ENCODE measurements at places on chromosomes 13 and 19. TPM values are rescaled to one million over a fixed set of nuclear protein-coding genes. Genes with fewer than 3 reads are reported as not detected.

Gene IPO5
- total RNA-seq = 92.0 TPM

Gene TPTE2
- total RNA-seq = 0.16 TPM

Gene PIAS4
- total RNA-seq = 25.0 TPM

Gene KLK11
- total RNA-seq = 0.47 TPM

Gene KLK10
- total RNA-seq = 0.63 TPM

Gene PHF11
- total RNA-seq = 57.0 TPM

Gene NLRP11
- 0.35 TPM for total RNA-seq

Gene TTC9B
- not detected for total RNA-seq

Gene ZNF534
- not detected for total RNA-seq

Gene NLRP9
- total RNA-seq = 0.09 TPM

Gene COX6B2
- total RNA-seq = 3.8 TPM

Gene IFI30
- 109 TPM for total RNA-seq

GRCh38 chr19:55216461-55217198 lies 7.3 kb upstream of the PTPRH start:
- no peak overlapping the region for H3K27ac ChIP-seq
- no peaks in the 10 kb centered on the region for H3K27me3 ChIP-seq
- peak overlapping the region; percentile 39 for H3K4me3 ChIP-seq

GRCh38 chr13:38814331-38814730 lies 127.5 kb downstream of the FREM2 start:
- H3K27ac ChIP-seq = no peak overlapping the region
- H3K27me3 ChIP-seq = no peaks in the 10 kb centered on the region
- H3K4me1 ChIP-seq = no peaks in the 10 kb centered on the region
- no peaks in the 10 kb centered on the region for H3K36me3 ChIP-seq

DNA sequence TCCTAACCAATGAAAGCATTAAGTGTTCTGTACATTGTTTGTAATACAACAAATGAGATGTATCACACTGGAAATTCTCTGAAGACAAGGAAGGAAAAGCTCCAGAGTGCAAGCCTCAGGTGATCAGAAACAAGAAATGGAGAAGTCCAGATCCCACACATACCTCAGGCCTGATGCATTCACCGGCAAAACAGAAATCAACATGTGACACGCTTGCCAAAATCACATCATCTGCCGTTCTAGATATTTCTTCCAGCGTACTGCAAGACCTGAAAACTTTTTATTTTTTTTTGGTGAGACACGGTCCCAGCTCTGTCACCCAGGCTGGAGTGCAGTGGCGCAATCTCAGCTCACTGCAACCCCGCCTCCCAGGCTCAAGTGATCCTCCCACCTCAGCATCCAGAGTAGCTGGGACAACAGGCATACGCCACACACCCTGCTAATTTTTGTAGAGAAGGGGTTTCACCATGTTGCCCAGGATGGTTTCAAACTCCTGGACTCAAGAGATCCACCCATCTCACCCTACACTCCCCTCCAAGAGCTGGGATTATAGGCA lies 48.6 kb downstream of the FOXO1 start:
- no peak overlapping the region for H3K4me3 ChIP-seq
- no peak for DNase-seq
- H3K36me3 ChIP-seq = no peaks in the 10 kb centered on the region
- H3K27me3 ChIP-seq = no peaks in the 10 kb centered on the region
- no peak overlapping the region for H3K27ac ChIP-seq

DNA sequence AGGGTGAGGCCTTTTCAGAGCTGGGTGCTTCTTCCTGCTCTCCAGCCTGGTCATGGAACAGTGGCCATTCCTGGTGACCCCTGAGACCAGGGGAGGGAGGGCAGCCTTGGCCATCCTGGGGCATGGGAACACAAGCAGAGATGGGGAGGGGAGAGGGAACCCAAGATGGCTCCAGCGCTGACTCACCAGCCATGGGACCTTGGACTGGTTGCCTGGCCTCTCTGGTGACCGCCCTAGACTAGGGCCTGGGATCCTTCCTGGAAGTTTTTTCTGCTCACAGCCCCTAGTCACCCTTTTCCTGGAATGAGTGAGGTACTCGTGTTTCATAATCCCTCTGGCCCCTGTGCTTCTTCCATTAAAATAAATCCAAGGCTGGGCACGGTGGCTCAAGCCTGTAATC lies 3.3 kb upstream of the OPA3 start:
- no peaks in the 10 kb centered on the region for H3K4me1 ChIP-seq
- no peaks in the 10 kb centered on the region for H3K36me3 ChIP-seq
- no peak overlapping the region for H3K27ac ChIP-seq
- no peak for DNase-seq

GRCh38 chr13:23684647-23685046 lies 114.4 kb downstream of the TNFRSF19 start:
- peaks cover 5% of the 10 kb centered on the region for H3K4me1 ChIP-seq
- H3K4me3 ChIP-seq = no peak overlapping the region
- no peaks in the 10 kb centered on the region for H3K27me3 ChIP-seq
- no peaks in the 10 kb centered on the region for H3K36me3 ChIP-seq
- no peak for DNase-seq
- no peak overlapping the region for H3K27ac ChIP-seq

DNA sequence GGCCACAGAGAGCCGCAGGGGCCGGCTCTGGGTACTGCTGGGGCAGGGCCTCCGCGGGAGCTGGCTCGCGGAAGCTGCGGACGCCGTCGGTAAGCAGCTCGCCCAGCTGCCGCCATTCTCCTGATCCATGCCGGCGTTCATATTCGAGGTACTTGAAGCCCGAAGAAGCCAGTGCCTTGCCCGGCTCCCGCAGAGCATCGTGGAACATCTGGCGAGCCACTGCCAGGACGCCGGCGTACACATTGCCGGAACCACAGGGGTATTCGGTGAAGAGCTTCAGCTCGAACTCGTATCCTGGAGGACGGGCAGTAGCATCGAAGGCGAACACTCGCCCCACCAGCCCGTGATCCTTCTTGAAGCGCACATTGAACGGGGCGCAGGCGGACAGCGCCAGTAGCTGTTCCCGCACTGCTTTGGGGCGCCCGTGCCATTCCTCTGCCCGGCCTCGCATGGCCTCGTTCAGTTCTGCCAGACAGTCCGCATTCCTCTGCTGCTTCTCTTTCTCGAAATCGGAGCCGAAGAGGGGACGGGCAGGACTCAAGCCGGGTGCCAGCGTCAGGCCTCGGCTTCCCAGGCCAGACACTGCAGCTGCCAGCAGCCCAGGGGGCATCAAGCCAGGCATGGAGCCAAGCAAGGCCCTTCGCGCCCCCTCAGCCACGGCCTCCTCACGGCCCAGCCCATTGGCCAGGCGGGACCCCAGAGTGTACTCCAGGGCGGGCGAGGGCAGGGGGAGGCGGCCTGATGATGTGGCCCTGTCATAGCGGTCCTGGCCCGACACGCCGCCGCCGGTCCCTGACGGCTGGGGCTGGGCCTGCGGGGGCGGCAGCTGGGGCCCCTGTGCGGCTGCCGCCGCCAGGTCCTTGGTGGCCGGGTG lies 1.0 kb downstream of the IRF2BP1 start:
- no peaks in the 10 kb centered on the region for H3K27me3 ChIP-seq
- H3K27ac ChIP-seq = peak overlapping the region; percentile 94
- no peak overlapping the region for H3K4me3 ChIP-seq
- H3K36me3 ChIP-seq = no peaks in the 10 kb centered on the region
- peak; percentile 82 for DNase-seq
- H3K4me1 ChIP-seq = peaks cover 11% of the 10 kb centered on the region

- H3K4me3 ChIP-seq = no peak overlapping the region
- no peak overlapping the region for H3K27ac ChIP-seq
- H3K27me3 ChIP-seq = no peaks in the 10 kb centered on the region
- peaks cover 25% of the 10 kb centered on the region for H3K36me3 ChIP-seq
- no peaks in the 10 kb centered on the region for H3K4me1 ChIP-seq
Observed at GRCh38 chr19:16640951-16641350, 12.9 kb upstream of the MED26 start.

DNA sequence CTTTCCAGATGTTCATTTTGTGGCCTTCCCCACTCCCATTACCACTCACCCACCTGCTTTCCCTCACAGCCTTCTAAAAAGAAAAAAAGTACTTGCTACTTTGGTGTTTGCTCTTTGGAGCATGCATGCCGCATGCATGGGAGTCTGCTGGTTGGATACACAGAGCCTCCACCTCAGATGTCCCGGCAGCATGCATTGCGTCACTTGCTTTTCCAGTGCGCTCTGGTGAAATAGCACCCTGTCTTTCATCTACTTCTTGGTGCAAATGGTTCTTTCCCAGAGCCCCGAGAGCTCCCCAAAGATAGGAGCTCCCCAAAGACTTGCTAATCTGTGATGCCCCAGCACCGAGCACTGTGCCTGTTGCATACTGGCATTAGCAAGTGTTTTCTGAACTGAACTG lies 333.2 kb upstream of the ZNF507 start:
- no peak for DNase-seq
- H3K36me3 ChIP-seq = no peaks in the 10 kb centered on the region
- H3K27ac ChIP-seq = no peak overlapping the region
- no peak overlapping the region for H3K4me3 ChIP-seq
- no peaks in the 10 kb centered on the region for H3K27me3 ChIP-seq
- no peaks in the 10 kb centered on the region for H3K4me1 ChIP-seq

- H3K4me1 ChIP-seq = no peaks in the 10 kb centered on the region
- H3K36me3 ChIP-seq = no peaks in the 10 kb centered on the region
- DNase-seq = no peak
- H3K27me3 ChIP-seq = no peaks in the 10 kb centered on the region
- peak overlapping the region; percentile 28 for H3K27ac ChIP-seq
Observed at GRCh38 chr19:41206926-41207750, 11.9 kb upstream of the AXL start.

DNA sequence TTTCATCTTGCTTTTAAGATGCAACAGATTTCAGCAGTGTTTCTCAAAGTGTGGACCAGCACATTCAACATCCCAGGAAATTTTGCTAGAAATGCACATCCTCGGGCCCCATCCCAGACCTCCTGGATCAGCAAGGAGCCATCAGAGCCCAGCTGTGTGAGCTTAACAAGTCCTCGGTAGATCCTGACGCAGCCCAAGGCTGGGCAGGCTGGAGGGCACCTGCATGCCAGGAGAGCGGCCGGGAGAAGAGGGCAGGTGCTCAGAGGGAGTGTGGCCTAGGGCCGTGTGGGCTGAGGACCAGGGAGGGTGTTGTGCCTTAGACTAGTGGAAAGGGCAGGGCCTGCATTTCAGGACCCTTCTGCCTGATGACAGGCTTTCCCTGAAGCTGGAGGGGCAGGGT lies 2.2 kb upstream of the MCF2L start:
- no peak overlapping the region for H3K27ac ChIP-seq
- H3K4me3 ChIP-seq = no peak overlapping the region
- DNase-seq = no peak
- H3K27me3 ChIP-seq = no peaks in the 10 kb centered on the region
- no peaks in the 10 kb centered on the region for H3K4me1 ChIP-seq
- no peaks in the 10 kb centered on the region for H3K36me3 ChIP-seq

GRCh38 chr19:3115916-3116602 lies 19.8 kb upstream of the GNA15 start:
- no peak overlapping the region for H3K27ac ChIP-seq
- H3K27me3 ChIP-seq = no peaks in the 10 kb centered on the region
- H3K36me3 ChIP-seq = no peaks in the 10 kb centered on the region
- no peaks in the 10 kb centered on the region for H3K4me1 ChIP-seq
- peak; percentile 69 for DNase-seq

GRCh38 chr19:44164327-44164672 lies 600 bp upstream of the ZNF226 start:
- H3K27me3 ChIP-seq = no peaks in the 10 kb centered on the region
- no peak overlapping the region for H3K27ac ChIP-seq
- H3K36me3 ChIP-seq = peaks cover 8% of the 10 kb centered on the region
- peaks cover 3% of the 10 kb centered on the region for H3K4me1 ChIP-seq
- peak overlapping the region; percentile 91 for H3K4me3 ChIP-seq

DNA sequence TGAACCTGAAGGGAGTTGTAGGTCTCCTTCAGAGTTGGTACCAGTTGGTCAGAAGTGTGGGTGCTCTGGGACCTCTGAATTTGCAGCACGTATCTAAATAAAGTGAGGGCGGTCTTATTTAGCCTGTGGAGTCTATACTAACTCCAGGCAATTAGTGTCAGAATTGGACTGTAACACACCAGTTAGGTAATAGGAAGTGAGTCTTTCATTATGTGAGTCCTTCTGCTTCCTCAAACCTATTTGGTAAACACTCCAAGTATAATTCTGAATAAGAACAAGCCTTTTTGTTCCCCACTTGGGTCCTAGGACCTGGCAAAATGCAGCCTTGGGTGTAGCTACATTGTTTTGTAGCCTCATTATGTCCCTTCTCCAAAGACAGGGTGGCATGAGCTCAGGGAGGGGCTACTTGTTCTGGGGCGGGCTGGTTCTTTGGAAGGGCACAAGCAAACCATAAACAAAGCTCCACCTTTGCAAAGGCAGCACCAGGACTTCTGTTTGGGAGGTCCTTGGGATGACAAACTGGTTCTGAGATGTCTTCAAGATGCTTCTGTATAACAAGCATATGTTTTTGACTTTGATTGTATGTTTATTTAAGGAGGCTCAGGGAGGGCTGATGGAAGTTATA lies 418.0 kb downstream of the ZNF536 start:
- no peaks in the 10 kb centered on the region for H3K27me3 ChIP-seq
- H3K4me1 ChIP-seq = no peaks in the 10 kb centered on the region
- no peaks in the 10 kb centered on the region for H3K36me3 ChIP-seq
- no peak overlapping the region for H3K27ac ChIP-seq

- DNase-seq = no peak
- H3K4me1 ChIP-seq = no peaks in the 10 kb centered on the region
- no peak overlapping the region for H3K27ac ChIP-seq
- H3K4me3 ChIP-seq = no peak overlapping the region
Observed at GRCh38 chr19:3736106-3736724, 25.3 kb downstream of the APBA3 start.

DNA sequence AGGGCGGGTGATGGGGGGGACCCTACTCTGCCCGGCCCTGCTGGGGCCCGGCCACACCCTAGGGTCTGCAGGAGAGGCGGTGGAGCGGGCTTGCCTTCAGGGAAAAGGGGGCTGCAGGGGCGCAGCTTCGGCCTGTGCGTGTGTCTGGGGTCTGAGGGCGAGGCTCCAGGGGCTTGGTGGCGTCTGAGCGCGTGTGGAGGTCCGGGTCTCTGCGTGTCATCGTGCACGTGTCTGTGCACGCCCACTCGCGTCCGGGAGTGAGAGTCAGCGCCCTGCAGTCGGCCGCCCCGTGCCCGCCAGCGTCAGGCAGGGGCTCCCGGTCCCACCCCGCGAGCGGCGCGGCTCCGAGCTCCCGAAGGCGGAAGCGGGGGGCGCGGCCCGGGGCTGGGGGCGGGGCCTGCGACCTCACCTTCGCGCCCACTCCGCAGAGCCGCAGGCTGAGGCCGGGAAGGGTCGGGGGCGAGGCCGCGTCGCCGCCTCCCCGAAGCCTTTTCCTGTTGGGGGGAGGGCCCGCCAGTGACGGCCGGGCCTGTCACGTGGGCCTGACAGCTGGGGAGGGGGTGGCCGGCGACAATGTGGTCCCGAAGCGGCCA lies at the start of gene ARHGAP45:
Gene ARHGAP45, plus strand, starts transcription at position 420 of the 593 bp plus-strand sequence. CDS start 239 bp downstream, outside the sequence.
- no peak for DNase-seq
- peaks cover 4% of the 10 kb centered on the region for H3K4me1 ChIP-seq
- peaks cover 17% of the 10 kb centered on the region for H3K27me3 ChIP-seq
- no peak within 1 kb of the TSS for H3K27ac ChIP-seq
- no peak within 1 kb of the TSS for H3K4me3 ChIP-seq
- H3K36me3 ChIP-seq = no peaks in the 10 kb centered on the region

DNA sequence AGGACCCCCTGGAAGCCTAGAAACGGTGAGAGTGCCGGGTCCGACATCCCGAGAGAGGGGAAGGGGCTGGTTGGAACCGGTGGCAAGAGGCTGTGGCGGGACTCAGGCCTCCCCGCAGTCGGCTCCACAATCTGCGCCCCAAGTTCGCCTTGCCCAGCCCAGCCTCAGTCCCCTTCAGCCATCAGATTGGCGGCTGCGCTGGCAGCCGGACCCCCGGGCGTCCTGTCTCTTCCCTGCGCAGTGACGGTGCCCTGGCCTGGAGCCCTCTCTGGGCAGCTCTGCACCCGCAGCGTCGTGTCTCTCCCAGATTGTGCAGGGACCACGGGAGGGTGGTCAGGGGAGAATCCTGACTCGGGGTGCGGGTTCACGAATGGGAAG lies 315 bp downstream of the ZNF492 start:
- H3K36me3 ChIP-seq = no peaks in the 10 kb centered on the region
- no peaks in the 10 kb centered on the region for H3K4me1 ChIP-seq
- peak overlapping the region; percentile 68 for H3K4me3 ChIP-seq
- H3K27ac ChIP-seq = no peak overlapping the region
